ENCODE measurements at places on chromosomes 11 and 22.
A peak's percentile ranks its signal among the peaks of the same experiment; 100 is the strongest.

DNA sequence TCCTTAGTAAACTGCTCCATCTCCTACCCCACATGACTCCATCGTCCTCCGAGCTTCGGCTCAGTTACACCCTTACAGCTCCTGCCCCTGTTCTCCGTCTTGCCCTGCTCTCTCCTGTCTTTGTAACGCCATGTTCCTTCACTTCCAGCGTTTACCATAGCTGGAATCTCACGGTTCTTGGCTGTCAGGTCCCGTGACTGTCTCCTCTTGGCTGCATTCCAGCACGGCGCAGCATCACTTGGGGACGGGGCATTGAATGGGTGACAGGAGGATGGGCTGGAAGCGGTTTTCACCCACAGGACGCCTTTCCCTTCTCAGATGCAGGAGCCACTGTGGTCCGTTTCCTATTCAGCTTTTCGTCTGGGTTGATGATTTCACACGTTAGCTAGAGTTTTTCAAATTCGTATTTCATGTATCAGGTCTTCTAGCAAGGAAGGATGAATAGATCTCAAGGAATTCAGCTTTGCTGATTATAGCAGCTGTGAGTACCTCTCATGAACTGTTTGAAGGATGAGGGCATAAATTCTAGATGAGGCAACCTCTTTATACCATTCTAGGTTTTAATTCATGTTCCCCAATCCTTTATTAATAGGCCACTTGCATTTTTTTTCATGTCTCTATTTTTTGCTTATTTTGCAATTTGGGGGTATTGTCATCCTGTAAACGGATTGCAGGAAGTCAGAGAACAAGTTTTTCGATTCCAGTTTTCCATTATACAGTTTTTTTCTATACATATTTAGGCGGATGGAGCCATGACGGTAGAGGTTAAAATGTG, 29.1 kb downstream of the ZBED4 start:
- no peak for DNase-seq

- no peak for DNase-seq
Measured at GRCh38 chr11:59992425-59992824, 24.6 kb upstream of the OOSP4B start.

GRCh38 chr22:42472671-42473070, 40.5 kb upstream of the NFAM1 start:
- no peak for DNase-seq

- DNase-seq: no peak
Measured at GRCh38 chr11:110501428-110501827, 71.7 kb downstream of the FDX1 start.

DNA sequence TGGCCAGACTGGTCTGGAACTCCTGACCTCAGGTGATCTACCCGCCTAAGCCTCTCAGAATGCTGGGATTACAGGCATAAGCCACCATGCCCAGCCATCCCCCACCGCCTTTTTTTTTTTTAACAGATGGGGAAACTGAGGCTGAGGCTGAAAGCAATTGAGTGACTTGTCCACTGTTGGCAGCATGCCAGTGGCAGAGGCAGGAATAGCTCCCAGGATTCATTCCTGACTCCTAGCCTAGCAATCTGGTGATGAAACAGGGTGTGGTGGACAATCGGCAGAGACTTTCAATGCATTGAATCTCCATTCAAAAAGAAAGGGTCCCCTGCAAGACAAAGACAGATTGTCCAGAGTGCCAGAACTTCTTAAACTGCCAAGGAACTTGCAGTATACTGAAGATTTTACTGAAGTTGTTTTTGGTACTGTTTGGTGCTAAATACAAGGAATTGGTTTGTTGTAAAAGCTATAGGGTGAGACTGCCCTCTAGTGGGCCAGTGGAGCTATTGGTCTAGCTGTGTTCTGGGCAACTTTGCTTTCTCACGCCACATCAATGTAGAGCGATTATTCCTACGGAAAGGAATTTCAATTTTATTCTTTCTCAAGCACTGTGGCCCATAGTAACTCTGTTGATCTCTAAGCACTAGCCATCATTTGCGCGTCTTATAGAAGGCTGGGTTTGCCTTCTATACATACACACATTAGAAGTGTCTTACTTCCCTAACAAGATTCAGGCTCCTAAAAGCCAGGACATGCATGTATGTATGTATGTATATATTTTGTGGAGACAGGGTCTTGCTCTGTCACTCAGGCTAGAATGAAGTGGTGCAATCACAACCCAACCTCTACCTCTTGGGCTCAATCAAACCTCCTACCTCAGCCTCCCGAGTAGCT, 21.0 kb downstream of the C22orf31 start:
- peak; percentile 26 for DNase-seq

DNA sequence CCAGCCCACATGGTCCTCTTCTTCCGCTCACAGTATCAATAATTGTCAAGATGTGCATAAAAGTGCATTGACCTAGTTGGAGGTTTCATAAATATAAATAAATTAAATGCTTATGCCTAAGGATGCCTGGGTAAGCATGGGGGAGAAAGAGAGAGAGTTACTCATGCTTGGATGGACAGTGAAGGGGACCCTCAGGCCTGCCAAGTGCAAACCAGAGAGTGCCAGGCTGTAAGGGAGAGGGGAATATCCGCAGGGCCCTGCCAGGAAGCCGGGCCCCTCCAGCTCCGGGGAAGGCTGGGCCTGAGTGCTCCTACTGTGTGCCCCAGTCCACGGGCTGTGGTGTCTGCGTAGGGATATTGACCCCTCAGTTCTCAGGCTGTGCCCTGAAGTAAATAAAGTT, 214.6 kb downstream of the DSCAML1 start:
- no peak for DNase-seq

- DNase-seq: no peak
Measured at GRCh38 chr11:30046578-30046945, 29.7 kb upstream of the KCNA4 start.

DNA sequence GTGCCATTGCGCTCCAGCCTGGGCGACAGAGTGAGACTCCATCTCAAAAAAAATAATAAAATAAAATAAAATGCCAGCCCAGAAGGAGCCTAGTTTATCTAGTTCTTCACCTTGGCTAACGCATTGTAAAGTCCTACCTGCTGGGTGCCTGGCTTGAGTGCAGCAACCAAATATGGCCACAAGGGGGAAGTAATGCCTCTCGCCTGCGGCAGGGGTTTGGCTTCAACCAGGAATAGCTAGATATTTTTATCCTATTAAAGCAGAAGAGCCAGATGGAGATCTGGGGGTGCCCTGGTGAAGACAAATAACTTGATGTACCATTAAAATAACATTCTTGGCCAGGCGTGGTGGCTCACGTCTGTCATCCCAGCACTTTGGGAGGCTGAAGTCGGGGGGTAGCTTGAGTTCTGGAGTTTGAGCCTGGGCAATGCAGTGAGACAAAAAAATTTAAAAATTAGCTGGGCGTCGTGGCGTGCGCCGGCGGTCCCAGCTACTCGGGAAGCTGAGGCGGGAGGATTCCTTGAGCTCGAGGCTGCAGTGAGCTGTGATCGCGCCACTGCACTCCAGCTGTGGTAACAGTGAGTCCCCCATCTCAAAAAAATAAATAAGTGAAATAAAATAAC, 20.6 kb upstream of the PLEKHB1 start:
- peak; percentile 55 for DNase-seq

- DNase-seq: peak; percentile 22
Measured at GRCh38 chr22:38572065-38572464, 2.1 kb upstream of the DMC1 start.

DNA sequence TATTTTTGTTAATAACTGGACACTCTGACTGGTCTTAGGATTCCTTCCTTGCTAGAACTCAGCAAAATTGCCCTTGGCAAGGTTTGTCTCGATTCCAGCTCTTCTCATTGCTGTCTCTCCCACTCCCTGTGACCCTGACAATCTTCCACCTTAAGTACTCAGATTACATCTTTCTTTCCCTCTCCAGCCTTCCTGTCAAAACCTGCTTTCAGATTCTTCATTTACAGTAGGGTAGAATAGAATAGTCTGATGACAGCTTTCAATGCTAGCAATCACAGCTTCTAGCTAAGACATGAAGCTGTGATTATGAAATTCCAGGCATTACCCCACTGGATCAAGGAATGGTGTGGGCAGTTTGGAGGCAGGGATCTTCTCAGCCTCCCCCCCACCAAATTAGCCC, 39.2 kb upstream of the LMO2 start:
- DNase-seq: no peak

GRCh38 chr22:27850000-27850521, 48.5 kb upstream of the MN1 start:
- DNase-seq: no peak

GRCh38 chr11:68146704-68147474, 25.7 kb upstream of the CHKA start:
- no peak for DNase-seq

DNA sequence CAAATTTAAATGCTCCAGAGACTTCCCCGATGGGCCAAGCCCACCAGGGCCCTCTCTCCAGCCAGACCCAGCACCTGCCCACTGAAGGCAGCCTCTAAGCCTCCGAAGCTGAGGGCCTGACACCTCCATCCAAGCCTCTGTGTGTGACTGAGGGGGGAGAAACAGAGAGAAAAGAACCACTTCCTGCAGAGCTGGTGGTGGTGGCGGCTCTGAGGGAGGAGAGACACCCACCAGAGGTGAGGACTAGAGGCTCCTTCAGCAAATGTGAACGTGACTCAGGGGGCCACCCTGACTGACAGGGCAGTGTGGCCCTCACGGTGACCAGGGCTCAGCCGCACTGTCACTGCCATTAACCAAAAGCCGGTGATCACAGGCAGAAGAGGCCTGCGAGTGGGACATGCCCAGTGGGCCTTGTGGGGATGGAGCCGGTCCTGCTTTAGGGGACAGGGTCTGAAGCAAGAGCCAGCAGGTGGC, 31.0 kb upstream of the CD5 start:
- DNase-seq: peak; percentile 67

DNA sequence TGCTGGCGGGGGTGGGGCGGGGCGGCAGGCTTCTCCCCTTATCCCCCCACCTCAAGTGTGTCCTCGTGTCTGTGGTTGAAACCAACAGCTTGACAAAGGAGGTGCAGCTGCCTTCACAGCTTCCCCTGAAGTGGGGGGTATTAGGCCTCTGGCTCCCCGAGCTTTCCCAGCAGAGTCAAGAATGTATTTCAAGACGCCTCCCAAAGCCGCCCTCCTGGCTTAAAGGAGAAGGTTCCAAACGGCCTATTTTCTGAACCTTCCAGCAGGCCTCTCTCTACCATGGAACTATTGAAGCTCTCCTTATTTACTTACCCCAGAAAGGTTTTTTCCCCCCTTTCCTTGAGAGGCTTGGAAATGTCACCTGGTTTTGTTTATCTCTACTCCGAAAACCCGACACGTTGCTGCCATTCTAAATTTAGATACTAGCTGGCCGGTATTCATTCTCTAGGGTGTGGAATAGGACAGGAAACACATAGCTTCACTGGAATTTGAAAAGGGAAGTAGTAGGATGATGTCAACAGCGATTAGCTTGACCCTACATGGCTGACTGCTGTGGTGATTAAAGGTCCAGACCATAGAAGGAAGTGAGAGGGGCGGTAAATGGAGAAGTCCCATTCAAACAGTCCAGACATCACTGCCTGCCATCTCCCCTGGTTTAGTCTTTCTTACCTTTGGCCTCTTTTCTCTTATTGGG, 671 bp upstream of the PICALM start:
- no peak for DNase-seq

DNA sequence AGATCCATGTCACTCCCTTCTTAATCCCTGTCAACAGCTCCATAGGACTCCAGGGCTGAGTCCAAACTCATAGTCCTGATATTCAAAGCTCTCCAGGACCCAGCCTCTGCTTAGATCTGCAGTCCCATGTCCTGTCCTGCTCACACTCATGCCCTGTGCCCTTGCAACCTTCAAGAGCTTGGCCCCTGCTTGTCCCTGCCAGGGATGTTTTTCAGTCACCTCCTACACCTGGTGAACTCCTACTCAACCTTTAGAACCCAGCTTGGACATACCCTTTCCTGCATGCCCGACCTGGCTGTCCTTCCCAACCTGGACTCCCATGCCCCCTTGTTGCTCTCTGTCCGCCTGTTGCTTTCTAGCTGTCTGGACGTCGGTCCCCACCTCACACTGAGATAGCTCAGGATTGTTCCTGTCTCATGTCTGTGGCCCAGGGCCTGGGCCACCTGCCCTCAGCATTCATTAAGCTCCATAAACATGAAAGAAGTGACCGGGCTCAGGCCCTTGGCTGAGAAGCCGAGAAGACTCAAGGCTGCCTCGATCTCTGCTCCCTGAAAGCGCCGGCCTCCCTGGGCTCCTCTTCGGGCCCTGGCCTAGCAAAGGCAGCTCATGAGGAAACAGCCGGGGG, 48.8 kb upstream of the RTL6 start:
- DNase-seq: no peak

- DNase-seq: peak; percentile 89
Measured at GRCh38 chr11:35662649-35663407, at the start of gene TRIM44. Gene TRIM44, plus strand, starts transcription at chr11:35662775. Its CDS starts 337 bp downstream, at chr11:35663112.

- DNase-seq: no peak
Measured at GRCh38 chr22:25602916-25603315, 38.4 kb downstream of the GRK3 start.

DNA sequence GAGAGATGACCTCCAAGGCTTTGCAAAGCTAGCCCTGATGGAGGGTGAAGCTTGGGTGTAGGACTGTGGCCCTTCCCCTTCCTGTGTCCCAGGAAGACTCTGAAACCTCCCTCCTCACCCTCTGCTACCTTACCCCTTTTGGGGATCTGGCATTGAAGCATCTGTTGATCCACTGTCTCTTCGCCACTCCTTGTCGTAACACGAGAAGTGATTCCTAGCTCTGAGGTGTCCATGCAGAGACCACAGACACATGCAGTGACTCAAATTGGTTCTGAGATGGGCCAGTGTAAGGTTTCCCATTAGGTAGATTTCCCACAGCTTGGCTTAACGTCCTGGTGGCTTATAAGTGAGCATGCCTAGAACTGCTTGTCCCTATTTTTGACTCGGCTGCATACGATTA, 101.4 kb downstream of the ZBTB16 start:
- DNase-seq: no peak

- no peak for DNase-seq
Measured at GRCh38 chr11:92707173-92707619, 262.3 kb upstream of the MTNR1B start.

DNA sequence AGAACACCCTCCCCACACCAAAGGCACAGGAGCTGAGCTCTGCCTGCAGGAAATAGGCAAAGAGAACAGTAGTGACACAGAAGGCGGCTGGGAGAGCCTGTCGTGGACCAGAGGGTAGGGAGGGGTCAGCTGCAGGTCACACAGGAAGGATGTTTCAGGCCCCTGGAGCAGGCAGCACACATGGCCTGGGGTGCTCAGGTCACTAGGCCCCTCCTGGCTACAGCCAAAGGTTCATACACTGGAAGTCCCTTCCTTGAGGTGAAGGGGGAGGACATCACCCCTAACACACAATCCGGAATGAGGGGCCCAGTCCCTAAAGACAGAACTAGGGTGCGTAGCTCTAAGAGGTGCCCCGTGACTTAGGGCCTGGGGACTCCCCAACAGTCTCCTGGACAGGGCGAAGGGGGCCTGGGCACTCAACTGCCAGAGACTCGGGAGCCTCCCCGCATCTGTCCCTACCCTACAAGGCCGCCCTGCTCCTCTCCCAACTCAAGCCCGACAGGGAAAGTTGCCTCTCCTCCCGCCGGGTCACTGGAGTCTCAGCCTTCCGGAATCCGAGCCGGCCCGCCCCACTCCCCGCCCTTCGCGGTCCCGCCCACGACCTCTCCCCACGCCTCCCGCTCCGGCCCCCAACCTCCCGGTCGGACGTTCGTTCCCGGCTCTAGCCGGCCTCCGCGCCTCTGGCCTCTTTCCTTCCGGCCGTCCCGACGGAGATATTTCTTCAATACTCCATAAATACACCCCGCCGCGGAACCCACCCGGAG, at the start of gene CYB5R2:
Gene CYB5R2 (minus strand): TSS at position 541 of the 764 bp plus-strand sequence. CDS start 675 bp downstream, outside the sequence.
- peak; percentile 24 for DNase-seq

GRCh38 chr11:116648247-116649174, 124.3 kb downstream of the BUD13 start:
- DNase-seq: no peak

GRCh38 chr11:87459351-87459750, 421.6 kb downstream of the TMEM135 start:
- no peak for DNase-seq
